Aorta (tissue), 5 donors: ENCODE measurements at places on chromosomes 6 and 20. TPM values are rescaled to one million over a fixed set of nuclear protein-coding genes. Genes with fewer than 3 reads are reported as not detected.
A peak's percentile ranks its signal among the peaks of the same experiment; 100 is the strongest.

GRCh38 chr6:23180504-23181293, 611.3 kb downstream of the HDGFL1 start:
- no peak for DNase-seq

DNA sequence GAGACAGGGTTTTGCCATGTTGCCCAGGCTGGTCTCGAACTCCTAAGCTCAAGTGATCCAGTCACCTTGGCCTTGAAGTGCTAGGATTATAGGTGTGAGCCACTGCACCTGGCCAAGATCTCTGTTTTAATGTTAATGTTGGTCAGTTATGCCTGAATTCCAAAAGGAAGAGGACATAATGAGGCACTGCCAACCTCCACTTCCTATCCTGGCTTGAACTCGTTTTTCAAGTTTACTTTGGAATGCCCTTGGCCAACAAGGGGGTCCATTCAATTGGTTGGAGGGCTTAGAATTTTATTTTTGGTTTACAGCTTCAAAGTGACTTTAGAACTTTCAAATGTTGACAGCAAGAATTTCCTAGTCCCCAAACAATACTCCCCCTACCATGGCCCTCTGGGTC, 29.8 kb downstream of the DNAAF9 start:
- no peak for DNase-seq

GRCh38 chr20:46420878-46421277, 14.5 kb upstream of the ELMO2 start:
- DNase-seq, result no peak

DNA sequence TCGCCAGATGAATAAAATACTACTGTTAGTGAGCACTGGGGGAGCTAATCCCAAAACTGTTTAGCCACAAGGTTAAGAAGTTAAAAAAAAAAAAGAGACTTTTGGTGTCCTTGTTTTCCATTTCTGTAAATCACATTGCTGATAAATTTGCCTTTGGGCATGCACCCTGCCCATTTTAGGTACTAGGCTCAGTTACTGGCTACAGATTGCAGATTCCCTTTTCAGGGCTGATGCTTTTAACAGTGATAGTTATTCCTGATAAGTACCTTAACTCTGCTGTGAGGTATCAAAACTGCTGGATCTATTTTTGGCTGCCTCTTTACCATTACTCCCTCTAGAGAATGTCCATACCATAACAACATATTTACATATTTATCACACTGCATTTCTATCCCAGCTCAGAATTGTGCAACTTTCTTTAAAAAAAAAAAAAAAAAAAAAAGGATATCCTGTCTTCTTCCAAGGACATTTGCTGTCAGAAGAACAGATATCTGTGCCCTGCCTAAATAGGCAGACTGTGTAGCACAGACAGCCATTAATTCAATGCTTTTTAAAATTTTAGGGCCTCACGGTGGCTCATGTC, 94.5 kb downstream of the SSR1 start:
- DNase-seq, result no peak

GRCh38 chr6:5541751-5542432, 280.6 kb downstream of the FARS2 start:
- no peak for DNase-seq

GRCh38 chr6:157274471-157275226, 48.7 kb downstream of the TMEM242 start:
- peak; percentile 93 for DNase-seq

DNA sequence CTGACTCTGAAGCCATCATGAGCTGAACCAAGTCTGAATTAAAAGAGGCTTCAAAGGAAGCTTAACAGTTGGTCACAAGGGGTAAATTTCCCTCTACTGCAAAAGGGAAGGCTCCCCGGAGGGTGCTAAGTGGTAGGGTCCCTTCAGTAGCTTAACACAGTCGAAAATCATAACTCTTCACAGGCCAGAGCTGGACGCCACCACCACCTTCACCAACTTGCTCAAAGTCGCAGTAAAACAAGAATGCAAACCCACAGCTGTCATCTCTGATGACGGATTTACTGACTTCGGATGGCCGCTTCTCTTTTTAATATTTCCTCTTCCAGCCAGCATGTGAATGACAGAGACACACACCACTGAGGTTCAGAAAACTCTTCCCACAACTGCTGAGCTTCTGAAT, 144.7 kb upstream of the FBXL4 start:
- DNase-seq, result no peak

DNA sequence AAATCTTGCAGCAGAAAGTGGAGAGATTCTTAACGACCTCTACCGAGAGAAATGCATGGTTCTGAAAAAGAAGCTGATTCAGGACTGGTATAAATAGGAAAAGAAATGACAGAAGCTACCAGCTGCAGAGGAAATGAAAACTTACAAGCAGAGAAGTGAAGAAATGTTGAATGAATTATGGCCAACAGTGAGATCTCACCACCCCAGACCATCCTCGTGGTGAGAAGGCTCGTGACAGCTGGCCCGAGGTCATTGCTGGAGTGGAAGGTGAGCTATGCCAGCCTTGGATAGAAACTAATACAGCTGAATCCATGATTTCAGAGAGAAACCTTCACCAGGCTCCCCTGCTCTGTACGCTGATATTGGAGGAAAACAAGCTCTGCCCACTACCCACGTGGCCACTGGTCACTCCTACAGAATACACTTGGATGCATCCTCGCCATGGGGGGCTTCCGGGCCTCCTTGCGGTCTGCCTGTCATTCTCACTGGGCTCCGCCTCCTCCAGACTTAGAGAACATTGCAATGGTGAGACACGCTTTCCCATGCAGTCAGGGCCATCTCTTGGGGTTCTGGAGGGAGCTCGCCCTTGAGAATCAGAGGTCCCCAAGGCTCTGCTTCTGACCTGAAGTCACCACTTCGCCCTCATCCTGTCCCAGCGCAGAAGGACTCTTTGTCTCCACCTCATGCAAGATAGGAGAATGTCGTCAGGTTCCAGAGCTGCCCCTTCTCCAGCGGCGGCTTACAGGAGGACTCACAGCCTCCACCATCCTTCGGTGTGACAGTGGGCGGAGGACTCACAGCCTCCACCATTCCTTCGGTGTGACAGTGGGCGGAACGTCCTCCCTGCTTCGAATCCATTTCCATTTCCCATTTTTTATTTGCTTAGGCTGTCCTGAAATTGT, 10.6 kb upstream of the TUBB2B start:
- no peak for DNase-seq

GRCh38 chr6:127606131-127606562, 29.2 kb downstream of the C6orf58 start:
- DNase-seq, result no peak

- DNase-seq, result no peak
These were observed 204.0 kb downstream of the TSHZ2 start for GRCh38 chr20:53176134-53176533.

GRCh38 chr6:6686176-6686575, 97.7 kb downstream of the LY86 start:
- no peak for DNase-seq

DNA sequence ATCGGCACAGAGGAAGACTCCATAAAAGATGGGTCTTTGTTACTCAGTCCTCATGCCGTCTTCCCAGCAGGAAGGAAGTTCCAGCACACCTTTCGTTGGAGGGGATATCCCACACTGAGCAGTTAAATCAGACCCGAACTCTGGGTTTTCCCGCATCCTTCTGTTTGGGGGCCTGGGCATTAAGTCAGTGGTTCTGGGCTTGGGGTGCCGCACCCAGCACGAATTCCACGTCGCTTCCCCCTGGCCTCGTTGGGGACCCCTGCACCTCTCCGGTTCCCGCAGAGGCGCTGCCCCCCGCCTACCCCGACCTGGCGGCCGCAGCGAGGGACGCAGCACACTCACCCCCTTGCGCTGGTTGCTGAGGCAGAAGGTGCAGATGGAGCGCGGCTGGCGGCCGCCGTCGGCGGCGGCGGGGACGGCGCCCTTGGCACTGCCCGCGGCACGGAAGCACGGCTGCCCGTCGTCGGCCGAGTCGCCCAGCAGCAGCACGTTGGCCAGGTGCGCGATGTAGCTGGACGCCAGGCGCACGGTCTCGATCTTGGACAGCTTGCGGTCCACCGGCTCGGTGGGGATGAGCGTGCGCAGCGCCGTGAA, 641 bp downstream of the TCF15 start:
- DNase-seq, result no peak

- no peak for DNase-seq
These were observed 1007.9 kb upstream of the CITED2 start for GRCh38 chr6:140382355-140382754.

DNA sequence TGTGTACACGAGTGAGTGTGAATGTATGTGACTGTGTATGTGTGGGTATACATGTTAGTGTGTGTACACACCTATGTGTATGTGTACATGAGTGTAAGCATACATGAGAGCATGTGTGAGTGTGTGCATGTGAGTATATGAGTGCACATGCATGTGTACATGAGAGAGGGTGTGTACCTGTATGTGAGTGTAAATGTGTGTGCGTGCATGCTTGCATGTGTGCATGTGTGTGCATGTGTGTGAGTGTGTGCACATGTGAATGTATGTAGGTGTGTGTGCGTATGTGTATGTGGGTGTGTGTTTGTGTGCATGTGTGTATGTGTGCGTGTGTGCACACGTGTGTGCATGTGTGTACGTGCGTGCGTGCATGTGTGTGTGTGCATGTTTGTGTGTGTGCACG, 183.4 kb downstream of the BMP7 start:
- DNase-seq, result no peak

GRCh38 chr20:32796981-32797451, 22.7 kb upstream of the MAPRE1 start:
- no peak for DNase-seq

- DNase-seq, result no peak
These were observed 22.9 kb downstream of the SAYSD1 start for GRCh38 chr6:39092124-39092523.

- no peak for DNase-seq
These were observed 128.2 kb upstream of the SIM1 start for GRCh38 chr6:100592929-100593328.

DNA sequence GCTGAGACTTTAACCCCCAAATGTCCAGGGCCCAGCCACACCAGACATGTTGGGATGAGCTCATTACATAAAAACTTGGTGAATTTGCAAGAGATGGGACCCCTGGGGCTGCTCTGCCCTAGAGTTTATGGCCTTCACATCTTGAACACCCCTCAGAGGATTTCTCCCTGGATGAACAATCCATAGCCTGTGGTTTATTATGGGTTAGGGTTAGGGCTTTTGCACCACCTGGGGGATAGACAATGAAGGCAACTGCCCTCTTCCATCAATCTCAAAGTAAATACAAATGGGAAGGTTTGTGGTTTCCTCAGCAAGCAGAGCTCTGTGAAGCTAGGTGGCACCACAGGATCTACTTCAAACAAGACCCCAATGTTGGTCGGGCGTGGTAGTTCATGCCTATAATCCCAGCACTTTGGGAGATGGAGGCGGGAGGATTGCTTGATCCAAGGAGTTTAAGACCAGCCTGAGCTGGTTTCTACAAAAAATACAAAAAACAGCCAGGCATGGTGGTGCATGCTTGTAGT, 17.4 kb downstream of the SPINT3 start:
- DNase-seq, result no peak

- DNase-seq, result no peak
These were observed 147.3 kb upstream of the BMP5 start for GRCh38 chr6:56022678-56023077.

- peak; percentile 71 for DNase-seq
These were observed 1.4 kb downstream of the STAU1 start for GRCh38 chr20:49186535-49187329.

- DNase-seq, result no peak
These were observed 277.7 kb upstream of the ECI2 start for GRCh38 chr6:4413073-4413472.

- DNase-seq, result no peak
These were observed 134.4 kb downstream of the LRRC1 start for GRCh38 chr6:53929041-53929820.

DNA sequence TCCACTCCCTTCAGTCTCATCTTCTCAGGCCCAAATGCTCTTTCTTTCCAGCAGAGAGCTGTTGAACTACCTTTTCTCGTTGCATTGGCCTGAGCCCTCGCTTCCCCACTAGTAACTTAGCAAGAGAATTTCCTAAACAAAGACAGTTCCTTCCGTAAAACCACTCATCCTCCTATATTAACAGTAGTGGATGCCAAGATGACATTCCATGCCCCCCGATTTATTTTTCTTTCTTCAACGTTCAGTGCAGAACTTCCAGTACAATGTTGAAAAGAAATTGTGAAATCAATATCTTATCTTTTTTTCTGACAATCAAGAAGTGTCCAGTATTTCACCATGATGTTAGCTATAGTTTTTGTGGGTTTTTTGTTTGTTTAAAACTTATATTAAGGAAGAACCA, 45.8 kb downstream of the SOX4 start:
- DNase-seq, result no peak

DNA sequence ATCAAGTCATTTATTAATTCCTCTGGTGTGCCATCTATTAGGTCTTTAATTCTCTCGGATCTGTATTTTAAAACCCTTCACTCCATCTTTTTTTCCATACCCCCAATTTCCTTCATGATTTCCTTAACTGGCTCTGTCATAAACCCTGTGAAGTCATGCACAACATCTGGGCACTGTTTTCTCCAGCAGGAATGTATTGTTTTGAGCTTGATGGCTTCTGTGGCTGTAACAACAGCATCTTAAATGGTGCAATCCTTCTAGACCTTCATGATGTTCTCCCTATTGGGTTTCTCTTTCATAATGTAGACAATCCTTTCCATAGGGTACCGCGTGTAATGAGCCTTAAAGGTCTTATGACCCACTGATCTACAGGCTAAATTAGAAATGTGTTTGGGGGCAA, 29.0 kb downstream of the CDK19 start:
- no peak for DNase-seq

DNA sequence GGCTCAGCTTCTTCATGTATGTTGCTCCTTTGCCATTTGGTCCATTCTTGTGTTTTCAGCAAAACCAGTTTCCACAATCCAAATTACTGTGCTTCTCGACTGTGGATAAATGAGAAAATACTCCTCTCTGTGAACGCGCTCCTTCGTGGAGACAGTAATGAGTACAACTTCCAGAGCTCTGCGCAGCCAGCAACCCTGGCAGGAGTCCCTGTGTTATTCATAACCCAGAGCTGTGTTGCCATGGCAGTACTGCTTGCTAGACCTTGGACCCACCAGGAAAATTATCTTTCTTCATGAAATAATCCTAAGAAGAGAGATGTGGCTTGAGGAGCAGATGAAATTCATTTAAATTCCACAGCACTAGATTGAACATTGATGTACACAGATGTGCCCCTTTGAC, 73.7 kb downstream of the SLC22A3 start:
- DNase-seq, result peak; percentile 86

- DNase-seq, result no peak
These were observed 215.2 kb upstream of the TAB2 start for GRCh38 chr6:149102324-149102723.

The MRPS18B gene
- 29.8 TPM for total RNA-seq

The RAET1L gene
- not detected for total RNA-seq

The HLA-G gene
- total RNA-seq, result 0.29 TPM

The IMPG1 gene
- total RNA-seq, result not detected

The LRRN4 gene
- total RNA-seq, result not detected

The DNAAF9 gene
- total RNA-seq, result 24.8 TPM

The MYL9 gene
- total RNA-seq, result 2,086 TPM

The OR2J3 gene
- total RNA-seq, result not detected

The RNF182 gene
- total RNA-seq, result 0.36 TPM

The POM121L2 gene
- total RNA-seq, result not detected

The RAB44 gene
- total RNA-seq, result 0.66 TPM
